Fibroblast of gingiva (primary cell): ENCODE measurements at places on chromosomes 13 and 19.

- no peak for DNase-seq
Measured at GRCh38 chr19:53388904-53389303, 6.0 kb upstream of the ZNF765 start.

GRCh38 chr19:58054901-58055874 is 3.9 kb upstream of the ZNF135 start:
- DNase-seq = peak; percentile 28

DNA sequence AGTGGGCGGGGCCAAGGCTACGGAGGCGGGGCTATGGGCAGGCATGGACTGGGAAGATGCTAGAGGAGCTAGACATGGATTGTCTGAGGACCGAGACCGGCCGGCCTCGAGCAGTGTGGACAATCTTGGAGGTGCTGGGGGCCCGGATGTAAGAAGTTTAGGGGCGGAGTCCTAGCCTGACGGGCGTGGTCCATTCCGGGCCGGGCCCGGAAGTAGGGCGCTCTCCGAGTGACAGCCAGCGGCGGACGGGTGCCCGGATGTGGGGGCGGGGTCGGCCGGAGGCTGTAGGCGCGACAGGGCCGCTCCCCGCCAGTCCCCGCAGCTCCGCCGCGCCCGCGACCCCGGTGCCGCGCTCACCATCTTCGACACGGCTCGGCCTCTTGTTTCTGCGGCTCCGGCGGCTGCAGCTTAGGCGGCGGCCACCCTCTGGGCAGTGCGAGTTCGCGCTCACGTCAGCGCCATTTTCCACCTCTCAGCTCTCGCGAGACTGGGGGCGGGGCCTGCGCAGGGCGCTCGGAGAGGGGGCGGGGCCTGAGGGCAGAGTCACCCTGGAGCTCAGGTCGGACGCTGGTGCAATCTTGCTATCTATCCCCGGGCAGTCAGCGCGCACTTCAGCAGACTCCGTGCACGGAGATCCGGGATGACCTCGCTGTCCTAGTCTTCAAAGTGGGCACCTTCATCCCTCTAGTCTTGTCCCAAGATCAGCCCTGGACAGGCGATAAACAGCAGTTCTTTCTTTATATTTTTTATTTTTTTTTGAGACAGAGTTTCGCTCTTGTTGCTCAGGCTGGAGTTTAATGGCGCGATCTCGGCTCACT is at the start of gene ZNF414:
Gene ZNF414, minus strand, starts transcription at position 481 of the 818 bp plus-strand sequence. Its CDS starts 121 bp downstream, at position 360.
- DNase-seq = peak; percentile 96

GRCh38 chr13:37127691-37128241 is 22.3 kb upstream of the CSNK1A1L start:
- DNase-seq = peak; percentile 80

DNA sequence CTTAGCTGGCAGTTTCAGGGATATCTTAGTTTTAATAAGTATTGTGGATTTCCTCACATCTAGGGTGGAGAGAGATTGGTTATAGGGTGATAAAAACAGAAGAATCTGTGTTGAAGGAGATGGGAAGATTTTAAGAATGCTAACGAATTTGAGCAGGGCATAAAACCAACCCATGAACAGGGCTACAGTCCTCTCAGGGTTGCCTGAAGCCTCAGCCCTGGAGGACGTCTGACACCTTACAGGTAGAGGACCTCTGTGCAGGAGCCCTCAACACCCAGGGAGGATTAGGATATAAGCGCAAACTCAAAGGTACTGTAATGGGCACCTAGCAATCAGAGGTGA is 461 bp upstream of the WASF3 start:
- no peak for DNase-seq
